GM04503 (cell line): ENCODE measurements at places on chromosomes 11 and 22.

DNA sequence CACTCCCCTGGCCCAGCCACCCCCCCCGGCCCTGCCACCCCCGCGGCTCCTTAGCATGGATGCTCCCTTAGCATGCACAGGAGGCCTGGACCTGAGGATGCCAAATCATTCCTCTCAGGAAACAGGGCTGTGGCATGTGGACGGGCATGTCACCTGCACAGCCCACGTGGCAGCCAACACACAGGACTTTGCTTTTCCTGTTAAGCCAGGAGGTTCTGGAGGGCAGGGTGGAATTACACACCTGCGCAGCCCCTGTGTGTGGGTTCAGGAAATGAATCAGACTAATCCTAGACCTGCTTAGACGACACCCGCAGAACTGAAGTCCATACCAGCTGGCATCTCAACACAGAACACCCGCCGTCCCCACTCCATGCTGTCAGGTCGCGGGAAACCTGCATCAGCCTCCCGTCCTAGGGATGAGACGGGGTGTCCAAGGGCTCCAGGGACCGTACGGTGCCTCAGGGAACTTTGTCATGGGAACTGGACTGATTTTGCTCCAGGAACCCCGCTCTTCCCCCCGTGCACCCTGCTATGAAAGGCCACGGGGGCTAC is 10.2 kb downstream of the CERK start:
- no peak for DNase-seq

- DNase-seq: no peak
These were observed 1.3 kb downstream of the BMAL1 start for GRCh38 chr11:13278609-13279486.

- DNase-seq: no peak
These were observed 39.7 kb downstream of the FLI1 start for GRCh38 chr11:128733440-128734102.

DNA sequence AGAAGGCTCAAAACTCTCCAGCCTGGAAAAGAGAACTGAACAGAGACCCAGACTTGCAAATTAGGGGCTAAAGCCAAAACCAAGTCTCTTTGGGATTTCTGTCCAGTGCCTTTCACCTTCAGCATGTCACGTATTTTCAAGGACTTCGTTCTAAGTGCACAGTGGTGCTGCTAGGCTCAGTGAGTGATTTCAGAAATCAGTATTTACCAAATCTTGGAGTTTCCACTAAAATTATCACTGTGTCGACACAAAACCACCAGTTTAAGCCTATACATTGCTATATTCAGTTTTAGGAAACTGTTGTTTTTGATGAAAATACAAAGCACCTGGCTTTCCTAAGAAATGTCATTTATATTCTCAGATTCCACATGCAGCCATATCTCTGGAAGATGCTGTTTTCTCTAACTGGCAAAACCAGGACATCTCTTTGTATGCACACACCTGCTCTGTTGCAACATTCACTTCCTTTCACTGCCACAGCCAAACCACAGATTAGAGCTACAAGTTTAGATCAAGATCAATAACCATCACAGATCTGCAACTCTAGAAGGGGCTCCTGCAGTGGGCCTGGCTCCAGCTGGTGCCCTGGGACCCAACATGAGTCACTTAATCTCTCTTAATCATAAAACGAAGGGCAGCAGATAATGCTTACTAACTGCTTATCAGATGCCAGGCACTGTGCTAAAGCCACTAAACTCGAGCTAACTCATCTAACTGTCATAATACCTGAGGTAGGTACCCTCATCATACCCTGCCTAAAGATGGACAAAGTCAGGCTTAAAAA is 22.3 kb downstream of the SMCO4 start:
- DNase-seq: no peak

- DNase-seq: no peak
These were observed 16.6 kb downstream of the OR10D3 start for GRCh38 chr11:124199702-124200101.

- DNase-seq: no peak
These were observed 59.2 kb downstream of the NFAM1 start for GRCh38 chr22:42372976-42373375.

GRCh38 chr11:107042748-107043147 is 24.5 kb upstream of the GUCY1A2 start:
- DNase-seq: no peak

GRCh38 chr11:3939651-3940190 is 84.3 kb downstream of the STIM1 start:
- peak; percentile 69 for DNase-seq

- DNase-seq: no peak
These were observed 31.5 kb downstream of the STIM1 start for GRCh38 chr11:3886985-3887384.

GRCh38 chr22:43036282-43036829 is 21.4 kb upstream of the PACSIN2 start:
- peak; percentile 79 for DNase-seq

GRCh38 chr11:23079382-23079813 is 219.1 kb upstream of the CCDC179 start:
- DNase-seq: no peak

DNA sequence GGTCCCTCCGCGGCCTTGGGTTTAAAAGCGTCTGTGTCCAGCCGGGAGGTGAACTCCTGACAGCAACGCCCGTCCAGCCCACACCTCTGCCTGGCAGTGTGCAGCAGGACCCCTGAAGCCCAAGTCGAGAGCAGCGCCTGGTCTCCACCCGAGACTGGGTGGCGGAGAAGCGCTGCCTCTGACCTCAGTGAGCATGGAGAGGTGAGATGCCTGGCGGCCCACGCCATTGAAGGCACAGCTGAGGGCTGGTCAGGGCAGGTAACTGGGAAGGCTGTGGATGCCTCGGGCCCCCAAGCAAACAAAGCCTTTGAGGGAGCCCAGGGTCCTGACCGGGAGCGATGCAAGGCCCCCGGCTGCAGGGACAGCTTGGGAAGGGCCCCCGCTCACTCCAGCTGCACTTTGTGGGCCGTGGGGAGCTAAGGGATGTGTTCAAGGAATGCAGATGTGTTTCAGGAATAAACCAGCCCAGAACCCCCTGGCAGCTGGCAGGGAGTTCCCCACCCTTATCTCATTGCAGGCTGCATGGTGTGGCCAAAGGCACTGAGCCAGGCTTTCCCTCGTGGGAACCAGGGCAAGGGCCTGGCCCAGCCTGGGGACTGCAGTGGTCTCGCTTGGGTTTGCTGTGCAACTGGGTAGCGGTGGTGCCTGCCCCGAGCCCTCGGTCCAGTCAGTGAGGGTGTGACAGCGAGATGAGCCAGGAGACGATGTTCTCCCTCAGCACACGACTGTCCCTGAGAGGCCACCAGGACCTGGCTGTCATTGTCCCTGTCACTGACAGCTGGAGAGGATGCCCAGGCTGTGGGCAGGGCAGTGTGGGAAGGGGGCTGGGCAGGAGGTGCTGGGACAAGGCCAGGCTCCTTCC is 92.5 kb downstream of the WNT7B start:
- DNase-seq: no peak

- no peak for DNase-seq
These were observed 180.6 kb upstream of the GRIA4 start for GRCh38 chr11:105429096-105429910.

DNA sequence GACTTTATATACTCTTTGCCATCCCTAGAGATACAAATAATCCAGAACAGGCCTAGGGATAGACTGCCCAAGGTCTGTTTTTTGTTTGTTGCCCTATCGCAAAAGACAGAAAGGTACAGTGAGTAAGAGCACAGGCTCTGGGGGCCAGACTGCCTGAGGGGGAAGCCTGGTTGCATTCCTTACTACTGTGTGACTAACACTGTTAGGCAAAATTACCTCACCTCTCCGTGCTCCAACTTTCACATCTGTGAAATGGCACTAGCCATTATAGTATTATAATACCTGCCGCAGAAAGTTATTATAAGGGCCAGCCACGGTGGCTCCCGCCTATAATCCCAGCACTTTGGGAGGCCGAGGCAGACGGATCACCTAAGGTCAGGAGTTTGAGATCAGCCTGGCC is 14.5 kb downstream of the SLC35F2 start:
- DNase-seq: no peak

DNA sequence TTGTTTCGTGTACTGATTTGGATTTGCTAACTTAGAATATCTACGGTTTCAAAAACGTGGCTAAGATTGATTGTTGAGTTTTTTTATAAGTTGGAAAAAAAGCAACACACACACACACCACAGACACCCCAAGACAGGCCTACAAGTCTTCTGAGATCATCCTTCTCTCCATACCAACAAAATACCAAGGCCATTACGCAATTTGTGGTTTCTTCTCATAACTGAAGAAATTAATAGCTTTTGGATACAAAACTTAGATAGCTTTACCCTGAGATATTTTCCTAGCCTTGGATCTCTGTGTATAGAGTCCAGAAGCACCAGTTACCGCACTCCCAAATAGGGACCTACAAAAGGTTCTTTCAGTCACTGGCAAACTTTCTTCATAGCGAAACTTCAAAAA is 113.6 kb downstream of the SIK3 start:
- peak; percentile 98 for DNase-seq

DNA sequence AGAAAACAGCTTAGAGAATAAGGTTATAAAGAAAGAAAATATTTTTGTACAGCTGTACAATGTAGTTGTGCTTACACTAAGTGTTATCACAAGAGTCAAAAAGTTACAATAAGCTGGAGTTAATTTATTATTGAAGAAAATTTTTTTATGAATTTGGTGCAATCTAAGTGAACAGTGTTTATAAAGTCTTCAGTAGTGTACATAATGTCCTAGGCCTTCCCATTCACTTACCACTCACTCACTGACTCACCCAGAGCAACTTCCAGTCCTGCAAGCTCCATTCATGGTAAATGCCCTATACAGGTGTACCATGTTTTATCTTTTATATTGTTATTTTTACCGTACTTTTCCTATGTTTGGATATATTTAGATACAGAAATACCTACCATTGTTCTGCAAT is 34.7 kb downstream of the GDPD4 start:
- DNase-seq: no peak

GRCh38 chr22:21937041-21937820 is 15.4 kb downstream of the PPM1F start:
- no peak for DNase-seq

DNA sequence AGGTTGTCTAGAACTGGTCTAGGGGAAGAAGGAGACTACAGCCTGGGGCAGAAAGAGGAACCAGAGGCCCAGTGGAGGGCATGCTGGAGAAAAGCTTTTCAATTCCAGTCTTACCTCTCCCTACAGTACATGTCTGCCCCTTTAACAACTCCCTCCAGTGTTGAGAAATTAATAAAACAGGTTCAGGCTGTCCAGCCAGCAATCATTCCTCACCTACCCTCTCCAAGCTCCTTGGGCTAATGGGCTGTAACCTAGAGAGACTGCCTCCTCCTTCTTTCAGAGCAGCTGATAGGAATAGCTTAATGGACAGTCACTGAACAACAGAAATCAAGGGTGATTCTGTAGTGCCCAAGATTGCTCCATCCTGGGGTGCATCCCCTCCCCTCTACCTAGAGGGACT is 8.8 kb downstream of the SLC35F2 start:
- no peak for DNase-seq

GRCh38 chr11:102831489-102832440 is 11.6 kb downstream of the MMP3 start:
- no peak for DNase-seq

DNA sequence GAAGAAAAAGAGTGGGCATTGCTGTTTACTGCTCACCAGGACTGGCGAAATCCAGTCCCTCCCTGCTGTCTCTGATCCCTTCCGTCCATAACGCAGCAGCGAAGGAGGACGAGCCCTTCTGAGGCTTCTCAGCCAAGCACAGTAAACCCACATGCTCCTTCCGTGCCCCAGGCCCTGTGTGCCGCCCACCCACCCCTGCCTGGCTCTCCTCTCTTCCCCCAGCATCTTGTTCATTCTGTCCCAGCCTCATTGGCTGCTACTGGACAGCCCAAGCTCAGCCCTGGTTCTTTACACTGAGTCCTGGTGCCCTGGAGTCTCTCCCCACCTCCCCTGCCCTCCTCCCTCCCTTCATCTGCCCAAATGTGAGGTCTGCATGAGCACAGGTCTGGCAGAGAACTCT is 559.7 kb downstream of the BRD1 start:
- no peak for DNase-seq

GRCh38 chr22:26770624-26771023 is 113.2 kb downstream of the MIAT start:
- DNase-seq: peak; percentile 72

DNA sequence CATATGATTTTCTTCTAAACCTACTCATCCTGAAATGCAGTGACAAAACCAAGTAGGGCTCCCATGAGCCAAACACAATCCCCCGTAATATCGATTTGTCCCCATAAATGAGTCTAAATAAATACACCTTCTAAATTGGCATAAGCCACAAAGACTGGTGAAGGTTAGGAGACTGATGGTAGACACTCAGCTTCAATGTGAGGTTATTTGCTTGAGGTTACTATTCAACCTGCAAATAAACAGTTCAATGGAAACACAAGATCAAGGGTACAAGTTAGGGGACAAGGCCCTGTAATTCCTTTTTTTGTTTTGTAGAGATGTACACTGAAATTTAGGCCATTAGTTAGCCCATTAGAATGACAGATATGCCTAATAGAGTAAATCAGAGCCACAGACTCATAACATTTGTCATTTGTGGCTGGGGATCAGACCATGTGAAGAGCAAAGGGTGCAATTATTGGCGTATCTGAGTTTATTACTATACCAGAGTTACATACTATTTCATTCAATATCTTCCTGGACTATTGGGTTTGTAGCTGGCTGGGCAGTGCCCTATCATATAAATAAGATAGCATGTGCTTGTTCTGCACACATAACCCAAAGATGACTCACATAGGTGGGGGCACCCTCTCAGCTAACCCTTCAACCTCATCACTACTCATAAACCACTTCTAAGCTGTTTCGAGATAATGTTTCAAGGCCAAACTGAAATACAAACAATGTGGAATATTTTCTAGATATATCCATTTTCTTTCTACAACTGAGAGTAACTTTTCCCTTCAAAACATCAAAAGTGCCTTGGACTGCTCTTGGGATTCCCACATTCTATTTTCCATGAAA is 695.3 kb downstream of the KCNA4 start:
- DNase-seq: no peak

DNA sequence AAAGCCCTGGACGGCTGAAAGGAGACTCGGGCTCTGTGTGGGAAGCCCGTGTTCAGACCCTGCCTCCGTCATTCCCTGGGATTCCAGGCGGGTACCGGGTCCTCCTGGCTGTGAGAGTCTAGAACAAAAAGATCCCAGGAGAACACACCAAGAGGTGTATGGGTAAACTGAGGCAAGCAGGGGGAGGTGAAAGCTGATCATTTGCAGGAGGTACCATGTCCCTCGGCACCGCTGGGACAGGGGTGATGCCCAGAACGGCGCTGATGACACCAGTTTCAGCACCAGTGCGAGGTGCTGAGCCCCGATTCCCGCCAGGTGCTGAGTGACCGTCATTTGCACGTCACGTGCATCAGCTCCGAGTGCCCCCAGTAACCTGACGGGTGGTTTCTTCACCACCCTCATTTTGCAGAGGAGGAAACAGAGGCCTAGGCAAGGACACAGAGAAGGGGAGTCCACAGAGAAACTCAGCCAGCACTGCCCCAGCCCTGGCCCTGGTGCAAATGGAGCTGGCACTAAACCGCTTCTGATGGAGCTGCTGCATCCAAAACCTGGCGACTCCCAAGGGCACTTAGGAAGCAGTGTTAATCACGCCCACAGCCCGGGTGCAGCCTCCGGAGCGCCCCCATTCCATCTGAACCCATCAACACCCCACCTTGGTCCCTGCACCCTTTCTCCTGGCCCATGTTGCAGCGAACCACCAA is 16.8 kb downstream of the MACROD1 start:
- no peak for DNase-seq

- no peak for DNase-seq
These were observed 36.9 kb downstream of the CAT start for GRCh38 chr11:34475656-34476055.

GRCh38 chr11:62400760-62401159 is 18.1 kb upstream of the SCGB1A1 start:
- DNase-seq: peak; percentile 86

GRCh38 chr22:31923136-31923535 is 21.2 kb upstream of the YWHAH start:
- no peak for DNase-seq
